ENCODE measurements at places on chromosomes 4 and X.

- DNase-seq: no peak
These were observed 963.2 kb upstream of the PCDH7 start for GRCh38 chr4:29756966-29757365.

DNA sequence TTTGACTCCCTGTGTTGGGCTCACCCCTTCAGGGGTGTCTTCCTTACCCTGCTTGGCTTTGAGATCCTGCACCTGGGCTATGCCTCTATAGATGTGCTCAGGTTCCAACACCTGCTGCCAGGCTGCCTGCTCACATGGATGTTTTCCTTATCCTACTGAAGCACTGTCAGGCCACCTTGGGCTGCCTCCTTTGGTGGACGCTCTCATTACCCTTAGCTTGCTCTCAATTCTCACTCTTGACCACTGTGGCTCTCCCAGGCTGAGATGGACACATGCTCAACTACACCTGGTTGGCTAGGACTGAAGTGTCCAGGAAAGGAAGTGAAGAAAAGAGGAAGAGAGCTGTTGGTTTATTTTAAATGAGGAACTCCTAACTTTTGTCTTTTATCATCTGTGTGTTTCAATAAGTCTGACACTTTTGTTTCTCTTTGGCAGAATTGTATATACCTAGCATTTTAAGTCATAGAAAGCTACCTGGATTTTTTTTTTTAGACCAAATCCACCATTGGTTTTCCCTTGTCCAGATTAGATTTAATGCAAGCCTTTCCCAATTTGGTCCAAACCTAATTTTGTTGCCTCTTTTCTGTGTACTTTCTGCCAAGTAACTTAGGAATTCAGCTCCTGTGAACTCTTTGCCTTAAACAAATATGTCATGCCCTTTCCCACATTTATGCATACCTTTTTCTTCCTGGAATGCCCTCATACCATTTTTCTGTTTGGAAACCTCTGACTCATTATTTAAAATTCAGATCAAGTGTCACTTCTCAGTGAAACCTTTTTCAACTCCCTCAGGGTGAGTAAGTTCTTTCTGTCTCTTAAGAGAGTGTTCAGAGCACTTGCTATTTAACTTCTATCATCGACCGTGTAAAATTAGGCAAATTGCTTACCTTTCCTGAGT lies 175.8 kb downstream of the GC start:
- no peak for DNase-seq

DNA sequence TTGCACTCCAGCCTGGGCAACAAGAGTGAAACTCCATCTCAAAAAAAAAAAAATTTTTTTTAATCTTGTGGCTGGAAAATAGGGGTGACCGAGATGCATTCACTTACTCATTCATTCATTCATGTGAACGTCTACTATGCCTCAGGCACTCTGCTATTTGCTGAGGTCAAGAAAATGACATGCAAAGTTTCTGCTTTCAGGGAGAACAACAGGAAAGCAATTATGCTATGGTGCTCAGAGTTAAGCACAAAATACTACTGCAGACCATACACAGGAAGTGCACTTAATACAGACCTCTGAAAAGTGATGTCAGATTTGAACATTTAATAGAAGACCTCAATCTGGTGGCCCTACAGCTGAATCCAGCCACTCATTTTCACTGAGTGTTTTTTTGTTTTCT lies 59.6 kb upstream of the DUSP21 start:
- DNase-seq: no peak

DNA sequence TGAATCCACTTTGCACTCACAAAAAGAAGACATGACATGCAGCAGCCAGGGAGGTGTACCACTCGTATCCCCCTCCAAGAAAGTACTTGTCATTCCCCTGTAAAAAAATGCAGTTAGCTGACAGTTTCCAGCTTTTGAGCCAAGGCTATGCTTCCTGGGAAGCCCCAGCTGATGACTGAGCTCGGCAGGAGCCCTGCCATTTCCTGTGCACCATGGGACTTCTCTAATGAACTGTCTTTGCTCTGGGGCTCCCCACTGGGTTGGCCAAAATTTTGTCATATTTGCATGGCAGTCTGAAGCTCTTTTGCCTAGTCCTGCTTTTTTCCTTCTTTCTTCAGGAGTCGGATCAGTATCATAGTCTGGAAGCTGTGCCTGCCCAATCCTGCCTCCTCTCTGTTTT lies 104.5 kb upstream of the MAOA start:
- DNase-seq: no peak

GRCh38 chr4:189981970-189982369 lies 41.3 kb downstream of the FRG1 start:
- DNase-seq: no peak

GRCh38 chr4:10590896-10591295 lies 93.7 kb downstream of the CLNK start:
- DNase-seq: no peak

DNA sequence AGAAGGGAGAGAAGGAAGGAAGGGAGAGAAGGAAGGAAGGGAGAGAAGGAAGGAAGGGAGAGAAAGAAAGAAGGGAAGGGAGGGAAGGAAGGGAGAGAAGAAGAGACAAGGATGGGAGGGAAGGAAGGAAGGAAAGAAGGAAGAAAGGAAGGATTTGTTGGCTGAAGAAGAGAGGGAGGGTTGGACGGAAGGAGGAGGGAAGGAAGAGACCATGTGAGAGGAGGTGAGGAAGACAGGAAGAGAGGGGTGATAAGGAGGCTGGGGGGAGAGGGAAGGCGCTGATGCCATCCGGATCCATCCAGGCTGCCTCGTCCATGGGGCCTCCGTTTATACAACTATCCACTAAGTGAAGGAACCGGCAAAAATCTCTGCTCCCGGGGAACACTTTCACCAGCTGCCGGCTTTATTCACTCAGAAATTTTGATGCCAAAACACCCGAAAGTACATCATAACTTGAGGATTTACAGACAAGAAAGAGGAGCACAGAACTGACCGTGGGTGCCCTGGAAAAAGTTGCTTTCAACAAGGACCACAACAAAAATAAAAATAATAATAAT lies 14.9 kb downstream of the DHRSX start:
- DNase-seq: no peak
